Ecto neural progenitor cell (in vitro differentiated cells): ENCODE measurements at places on chromosomes 3 and 15.

- DNase-seq, result no peak
Measured at GRCh38 chr3:158269942-158270341, 160.1 kb downstream of the RSRC1 start.

DNA sequence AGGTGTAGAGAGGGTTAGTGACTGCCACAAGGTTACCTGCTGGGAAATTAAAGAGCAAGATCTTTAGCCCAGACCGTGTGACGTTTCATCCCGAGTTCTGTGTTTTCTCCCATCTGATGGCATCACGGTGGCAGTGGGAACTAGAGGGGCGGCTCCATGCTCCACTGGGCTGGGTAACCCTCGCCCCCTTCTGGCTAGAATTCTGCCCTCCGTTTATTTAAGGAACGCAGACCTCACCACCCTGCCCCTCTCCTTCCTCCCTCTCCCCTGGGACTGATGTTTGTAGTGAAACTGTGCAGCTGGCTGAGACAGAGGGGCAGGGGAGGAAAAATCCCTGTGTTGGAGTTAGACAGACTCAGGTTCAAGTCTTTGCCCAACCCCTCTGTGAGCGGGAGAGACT is 65.6 kb downstream of the ITGA11 start:
- DNase-seq, result no peak

DNA sequence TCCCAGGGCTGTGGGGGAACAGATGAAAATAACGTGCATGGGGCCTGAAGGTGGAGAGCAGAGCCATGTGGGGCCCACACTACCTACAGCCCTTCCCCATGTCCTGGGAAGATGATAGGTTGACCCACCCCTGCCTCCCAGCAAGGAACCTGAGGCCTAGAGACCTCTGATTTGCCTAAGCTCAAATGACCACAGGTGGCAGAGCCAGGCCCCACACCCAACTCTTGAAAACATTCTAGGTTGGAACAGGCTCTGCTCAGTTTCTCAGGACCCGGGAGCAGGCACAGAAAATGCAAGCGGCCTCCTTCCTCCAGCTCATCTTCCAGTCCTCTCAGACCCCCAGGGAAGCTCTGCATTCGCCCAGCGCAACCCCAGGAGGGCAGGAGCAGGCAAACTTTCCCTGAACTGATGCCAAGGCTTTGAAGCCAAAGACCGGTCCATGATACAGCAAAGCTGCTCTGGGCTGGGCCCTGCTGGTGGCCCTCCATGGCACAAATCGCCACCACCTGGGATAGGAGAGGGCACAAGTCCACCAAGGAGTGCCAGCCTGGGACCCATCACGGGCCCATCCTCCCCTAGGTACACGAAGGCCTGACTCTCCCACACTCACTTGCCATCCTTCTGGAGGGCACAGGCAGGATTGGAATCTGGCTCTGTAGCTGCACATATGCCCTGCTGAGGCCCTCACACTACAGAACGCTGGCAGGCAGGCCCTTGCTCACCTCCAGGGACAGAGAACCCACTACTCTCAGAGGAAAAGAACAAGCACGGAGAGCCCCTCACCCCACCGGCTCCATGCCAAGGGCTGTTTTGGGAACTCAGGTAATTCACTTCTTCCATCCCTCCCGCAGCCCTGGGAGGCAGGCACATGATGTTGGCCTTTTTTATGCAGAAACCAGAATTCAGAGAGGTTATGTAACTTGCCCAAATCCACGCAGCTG is 51.0 kb upstream of the FURIN start:
- no peak for DNase-seq

DNA sequence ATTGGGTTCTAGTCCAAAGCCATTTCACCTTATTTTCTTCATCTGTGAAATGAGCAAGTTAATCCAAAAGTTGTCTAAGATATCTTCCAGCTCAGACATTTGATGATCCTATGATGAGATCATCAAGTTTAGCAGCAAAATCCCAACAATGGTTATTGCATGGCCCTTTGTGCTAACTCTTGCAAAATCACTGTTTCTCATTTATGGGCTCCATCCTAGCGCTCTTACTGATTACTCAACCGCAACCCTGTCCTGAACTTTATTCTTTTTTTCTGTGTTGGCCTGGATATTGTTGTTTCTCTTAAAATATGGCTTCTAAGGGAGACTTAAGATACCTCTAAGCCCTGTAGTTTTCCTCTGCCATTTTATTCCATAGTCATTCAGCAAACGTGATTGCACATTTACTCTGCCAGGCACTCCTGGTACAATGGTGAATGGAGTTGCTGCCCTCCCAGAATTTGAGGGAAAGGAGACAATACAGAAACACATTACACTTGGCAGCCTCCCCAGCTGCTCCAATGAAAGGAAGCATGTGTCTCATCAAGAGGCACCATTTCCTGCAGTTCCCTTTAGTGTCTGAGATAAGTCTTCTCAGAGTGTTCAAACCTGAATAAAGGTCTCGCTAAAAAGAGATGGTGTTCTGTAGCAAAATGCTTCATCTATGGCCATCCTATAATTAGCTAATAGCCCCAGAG is 4.4 kb downstream of the GXYLT2 start:
- DNase-seq, result no peak

DNA sequence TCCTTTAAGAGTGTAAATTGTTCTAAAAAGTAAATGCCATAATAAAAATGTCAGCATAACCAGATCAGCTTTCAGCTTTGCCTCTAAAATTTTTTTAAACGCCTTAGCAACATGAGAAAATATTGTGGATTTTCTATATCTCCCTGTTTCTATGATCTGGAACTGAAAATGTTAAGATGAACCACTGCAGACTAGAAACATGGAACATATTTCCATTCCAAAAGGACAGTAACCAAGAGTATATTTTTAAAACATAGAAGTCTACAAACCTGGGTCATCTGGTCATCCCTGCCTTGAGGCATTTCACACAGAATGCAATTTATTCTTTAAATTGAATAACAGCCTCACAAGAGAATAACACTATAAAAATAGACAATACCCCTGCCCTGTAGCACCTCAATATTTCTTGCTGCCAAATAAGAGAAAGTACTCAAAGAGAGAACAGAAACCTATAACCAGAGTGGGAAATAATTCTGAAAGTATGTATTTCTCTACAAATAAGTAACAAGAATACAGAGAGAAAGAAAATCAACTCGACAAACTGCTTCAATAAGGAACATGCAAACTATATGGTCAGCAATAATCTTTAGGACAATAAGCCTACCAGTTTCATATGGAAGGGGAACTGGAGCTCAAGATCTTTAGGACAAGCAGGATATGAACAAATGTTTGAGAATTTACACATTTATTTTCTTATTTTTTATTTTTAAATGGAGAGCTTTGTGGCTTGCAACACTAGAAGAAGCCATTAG is 949.0 kb downstream of the EPHA3 start:
- no peak for DNase-seq

DNA sequence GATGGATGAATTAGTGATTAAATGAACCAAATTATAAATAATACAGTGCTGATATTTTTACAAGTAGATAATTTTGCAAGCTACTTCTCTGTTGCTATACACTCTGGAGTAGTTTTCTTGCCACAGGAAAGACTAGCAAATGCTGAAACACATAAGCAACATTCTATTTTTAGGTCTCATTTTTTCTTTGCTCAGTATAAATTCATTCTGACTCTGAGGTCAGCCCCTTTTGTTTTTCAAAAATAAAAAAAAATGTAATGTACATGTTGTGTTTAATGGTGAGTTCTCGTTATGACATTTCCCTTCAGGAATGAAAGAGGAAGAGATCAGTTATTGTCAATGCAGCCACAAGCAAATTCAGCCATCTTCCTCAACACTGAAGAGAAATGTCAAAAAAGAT is 24.9 kb downstream of the GJD2 start:
- no peak for DNase-seq
